ENCODE measurements at places on chromosomes 3 and 15.

- no peak for DNase-seq
Observed at GRCh38 chr15:38002883-38003477, 68.5 kb downstream of the TMCO5A start.

DNA sequence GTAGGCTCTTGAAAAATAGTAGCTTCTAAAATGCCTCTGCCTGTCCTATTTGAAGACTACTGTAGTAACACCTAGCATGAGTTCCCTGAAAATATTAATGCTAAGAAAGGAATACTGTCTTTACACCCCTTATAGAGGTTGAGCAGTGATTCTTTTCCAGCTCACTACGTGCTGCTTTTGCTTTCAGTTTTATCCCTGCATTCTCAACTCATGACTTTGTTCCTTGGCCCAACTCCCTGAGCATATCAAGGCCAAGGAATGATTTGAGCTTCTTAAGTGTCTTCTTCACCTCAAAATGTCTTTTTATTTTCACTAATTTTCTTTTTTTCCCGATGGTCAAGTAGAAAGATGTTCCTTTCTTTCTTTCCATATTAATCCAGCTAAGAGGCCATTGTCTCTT is 16.5 kb upstream of the P2RY13 start:
- DNase-seq: no peak

DNA sequence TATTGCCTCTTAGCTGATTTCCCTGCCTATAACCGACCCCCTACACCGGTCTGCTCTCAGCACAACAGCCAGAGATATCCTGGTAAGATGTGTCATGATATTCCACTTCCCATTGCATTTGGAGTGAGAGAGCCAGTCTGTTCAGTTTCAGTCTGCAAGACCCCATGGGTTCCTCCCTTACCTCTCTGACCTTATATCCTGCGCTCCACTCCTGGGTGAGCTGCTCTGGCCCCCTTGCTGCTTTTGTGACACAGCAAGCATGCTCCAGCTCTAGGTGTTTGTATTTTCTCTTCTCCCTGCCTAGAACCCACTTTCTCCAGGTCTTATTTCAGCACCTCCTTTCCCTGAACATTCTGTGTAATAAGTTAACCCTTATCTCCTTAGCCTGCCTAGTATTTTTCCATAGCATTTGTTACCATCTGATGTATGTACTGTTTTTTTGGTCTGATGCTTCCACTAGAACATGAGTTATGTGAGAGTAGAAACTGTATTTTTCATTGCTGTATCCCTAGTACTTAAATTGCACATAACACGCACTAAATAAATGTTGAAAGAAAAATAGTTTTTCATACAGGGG is 44.2 kb downstream of the CMTM8 start:
- no peak for DNase-seq

GRCh38 chr15:90872486-90873184 is 4.2 kb downstream of the FURIN start:
- no peak for DNase-seq

GRCh38 chr3:171772427-171773056 is 37.7 kb downstream of the PLD1 start:
- peak; percentile 56 for DNase-seq

DNA sequence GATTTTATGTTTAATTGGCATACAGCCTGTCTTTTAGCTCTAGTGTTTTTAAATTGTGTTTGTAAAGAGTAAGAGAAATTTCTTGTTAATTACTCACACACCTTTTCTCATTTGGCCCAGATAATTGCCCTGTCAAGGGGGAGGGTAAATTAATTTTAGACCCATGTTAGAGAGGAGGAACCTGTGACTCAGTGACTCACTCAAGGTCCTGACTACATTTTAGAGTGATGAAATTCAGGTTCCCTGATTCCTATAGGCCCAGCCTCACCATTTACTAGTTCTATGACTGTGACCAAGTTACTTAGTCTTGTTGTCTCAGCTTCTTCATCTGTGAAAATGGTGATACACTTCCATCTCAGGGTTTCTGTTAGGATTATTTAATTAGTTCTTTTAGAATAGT is 125.2 kb upstream of the DPH6 start:
- no peak for DNase-seq

DNA sequence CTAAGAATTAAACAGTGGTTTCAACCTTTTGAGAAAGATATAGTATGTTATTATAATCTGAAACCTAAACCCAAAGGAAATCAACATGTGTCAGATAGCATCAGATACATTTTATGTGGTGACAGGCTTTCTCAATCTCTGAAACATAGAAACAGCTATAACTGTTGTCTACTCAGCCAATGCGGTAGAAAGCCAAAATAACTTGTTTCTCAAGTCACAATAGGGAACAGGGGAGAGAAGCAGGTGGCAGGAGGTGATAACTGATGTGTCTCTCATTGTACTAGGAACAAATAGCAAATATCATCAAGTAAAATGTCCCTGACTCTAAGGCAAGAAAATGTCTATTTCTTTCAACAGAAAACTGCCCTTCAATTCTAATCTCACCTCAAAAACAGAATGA is 38.6 kb downstream of the DENND6A start:
- DNase-seq: no peak

- DNase-seq: no peak
Observed at GRCh38 chr15:28100516-28101195, 1.5 kb upstream of the OCA2 start.

- no peak for DNase-seq
Observed at GRCh38 chr15:73564255-73564654, 68.9 kb downstream of the NPTN start.

DNA sequence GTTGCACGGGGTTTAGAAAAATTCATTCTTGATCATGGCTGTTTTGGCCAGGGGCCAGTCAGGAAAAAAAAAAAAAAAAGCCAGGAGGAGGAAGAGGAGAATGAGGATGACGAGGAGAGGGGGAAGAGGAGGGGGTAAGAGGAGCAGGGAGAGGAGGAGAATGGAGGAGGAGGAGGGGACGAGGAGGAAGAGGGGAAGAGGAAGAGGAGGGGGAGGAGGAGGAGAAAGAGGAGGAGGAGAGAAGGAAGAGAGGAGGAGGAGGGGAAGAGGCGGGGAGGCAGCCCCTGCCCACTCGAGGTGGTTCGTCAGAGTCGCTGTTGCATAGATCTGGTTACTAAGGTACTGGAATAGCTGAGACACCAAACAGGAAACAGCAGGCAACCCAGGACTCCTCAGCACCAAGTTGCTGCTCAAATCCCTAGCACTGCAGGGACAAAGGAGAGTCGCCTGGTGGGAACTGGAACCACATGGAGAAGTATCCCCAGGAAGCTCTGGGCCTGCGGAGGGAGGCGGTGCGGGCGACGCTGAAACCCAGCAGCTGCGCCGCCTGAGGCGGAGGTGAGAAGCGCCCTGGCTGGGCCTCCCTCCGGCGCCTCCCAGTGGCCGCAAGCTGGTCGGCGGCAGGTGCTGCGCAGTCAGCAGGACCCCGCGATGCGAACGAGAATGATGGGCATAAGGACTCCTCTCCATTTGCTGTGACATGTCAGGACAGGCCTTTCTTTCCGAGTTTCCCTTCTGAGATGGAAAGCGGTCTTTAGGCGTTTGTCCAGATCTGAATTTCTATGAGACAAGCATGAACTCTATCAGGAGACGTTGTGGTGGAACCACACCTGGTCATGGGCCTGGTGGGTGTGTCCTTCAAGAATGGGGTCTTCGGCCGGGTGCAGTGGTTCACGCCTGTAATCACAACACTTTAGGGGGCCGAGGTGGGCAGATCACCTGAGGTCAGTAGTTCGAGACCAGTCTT is 17.5 kb downstream of the FAM240A start:
- DNase-seq: peak; percentile 74

- no peak for DNase-seq
Observed at GRCh38 chr3:66037330-66037985, 1.3 kb downstream of the MAGI1 start.

DNA sequence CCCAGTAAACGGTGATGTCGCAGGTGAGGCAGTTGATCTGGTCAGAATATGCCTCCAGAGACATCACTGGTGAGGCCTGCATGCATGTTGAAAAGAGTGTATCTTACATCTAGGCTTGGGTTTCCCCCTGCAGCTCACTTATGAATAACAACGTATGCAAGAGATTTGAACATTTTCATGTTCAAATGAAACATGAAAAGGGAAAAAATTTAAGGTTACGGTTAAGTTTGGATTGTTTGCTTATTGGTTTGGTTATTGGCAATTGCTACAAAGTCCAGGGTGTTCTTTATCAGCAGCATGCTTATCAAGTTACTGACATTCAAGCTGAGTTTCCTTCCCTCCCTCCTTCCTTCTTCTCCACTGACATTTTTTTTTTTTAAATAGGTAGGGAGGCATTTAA is 123.2 kb downstream of the IGF1R start:
- no peak for DNase-seq

DNA sequence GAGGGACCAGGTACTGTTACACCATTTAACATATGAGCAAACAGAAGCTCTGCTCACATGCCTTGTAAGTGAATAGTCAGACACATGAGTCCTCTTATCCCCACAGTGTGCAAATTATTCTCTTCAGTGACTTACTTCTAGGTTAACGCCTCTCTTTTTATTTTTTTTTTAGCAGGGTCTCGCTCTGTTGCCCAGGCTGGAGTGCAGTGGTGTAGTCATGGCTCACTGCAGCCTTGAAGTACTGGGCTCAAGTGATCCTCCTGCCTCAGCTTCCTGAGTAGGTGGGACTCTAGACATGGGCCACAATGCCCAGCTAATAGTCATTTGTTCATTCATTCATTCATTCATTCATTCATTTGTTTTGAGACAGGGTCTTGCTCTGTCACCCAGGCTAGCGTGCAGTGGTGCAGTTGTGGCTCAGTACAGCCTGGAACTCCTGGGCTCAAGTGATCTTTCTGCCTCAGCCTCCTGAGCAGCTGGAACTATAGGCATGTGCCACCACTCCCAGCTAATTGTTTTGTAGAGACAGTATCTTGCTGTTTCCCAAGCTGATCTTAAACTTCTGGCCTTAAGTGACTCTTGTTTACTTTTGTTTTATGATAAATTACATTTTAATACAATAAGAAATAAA is 94.7 kb downstream of the LRRC28 start:
- no peak for DNase-seq

DNA sequence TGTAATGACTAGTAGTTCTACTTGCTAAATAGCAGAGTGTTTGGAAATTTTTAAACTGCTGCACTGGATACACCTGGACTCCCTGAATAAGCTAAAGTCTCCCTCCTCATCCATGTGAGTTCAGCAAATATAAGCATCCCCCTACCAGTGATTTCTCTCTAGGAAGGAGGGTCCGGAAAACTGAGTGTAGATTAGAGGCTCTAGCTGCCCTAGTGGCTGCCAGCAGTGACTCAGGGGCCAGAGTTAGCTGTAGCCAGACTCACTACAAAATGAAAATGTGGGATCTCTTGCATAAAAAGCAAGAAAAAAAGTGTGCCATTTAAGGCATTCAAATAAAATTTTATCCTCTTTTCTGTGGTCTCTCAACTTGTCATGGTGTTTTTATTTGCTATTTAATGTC is 485.0 kb upstream of the ATP11B start:
- DNase-seq: no peak

DNA sequence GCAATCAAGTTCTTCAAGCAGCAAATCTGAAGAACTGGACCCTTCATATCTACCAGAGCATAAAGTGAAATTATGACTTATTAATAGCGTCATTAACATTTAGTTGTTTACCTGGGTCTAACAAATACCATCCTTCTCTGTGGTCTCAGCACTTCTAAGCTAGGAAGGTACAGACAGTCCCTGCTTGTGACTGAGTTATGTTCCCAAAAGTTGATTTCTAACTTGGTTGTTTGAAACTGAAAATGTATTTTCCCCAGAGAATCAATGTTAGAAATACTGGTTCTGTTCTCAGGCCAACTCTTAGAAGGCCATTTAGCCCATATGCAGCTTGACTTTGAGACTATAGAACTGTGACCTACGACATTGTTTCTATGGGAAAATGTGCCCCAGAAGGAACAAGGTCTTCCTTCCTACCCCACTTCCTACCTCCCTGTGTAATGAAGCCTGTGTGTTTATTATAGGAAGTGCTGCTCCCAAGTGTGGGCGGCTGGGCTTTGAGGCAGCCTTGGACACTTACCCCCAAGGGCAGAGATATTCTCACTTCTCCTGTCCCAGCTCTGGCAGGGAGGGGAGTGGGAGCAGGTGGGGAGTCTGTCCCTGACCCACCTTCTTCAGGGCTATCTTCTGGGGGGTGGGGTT is 12.2 kb upstream of the MAPK6 start:
- no peak for DNase-seq

DNA sequence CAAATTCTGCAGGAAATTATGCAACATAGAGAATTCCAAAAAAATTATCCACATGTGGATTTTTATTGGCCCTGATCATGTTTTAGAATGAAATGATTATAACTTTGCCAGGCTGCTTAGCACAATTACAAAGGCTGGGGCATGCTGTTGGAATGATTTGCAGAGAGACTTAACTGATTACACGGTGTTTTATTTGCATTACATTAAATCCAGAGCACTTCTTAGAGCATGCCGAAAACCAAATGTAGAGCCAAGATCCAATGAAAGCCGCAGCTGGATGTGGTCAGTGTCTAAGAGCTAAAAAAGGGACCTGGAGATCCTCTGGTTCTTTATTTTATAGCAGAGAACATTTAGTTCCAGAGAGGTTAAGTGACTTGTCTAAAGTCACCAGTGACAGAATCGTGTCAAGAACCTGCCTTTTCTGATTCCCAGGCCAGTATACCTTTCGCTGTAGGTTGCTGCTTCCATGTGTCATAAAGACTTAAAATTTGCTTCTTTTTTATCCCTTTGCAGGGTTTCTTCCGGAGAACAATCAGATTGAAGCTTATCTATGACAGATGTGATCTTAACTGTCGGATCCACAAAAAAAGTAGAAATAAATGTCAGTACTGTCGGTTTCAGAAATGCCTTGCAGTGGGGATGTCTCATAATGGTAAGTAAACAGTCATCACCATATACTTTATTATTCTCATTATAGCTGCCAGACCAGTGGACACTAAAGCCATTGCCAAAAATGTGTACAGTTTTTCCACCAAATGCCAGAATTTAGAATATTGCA is 92.0 kb upstream of the TSEN2 start:
- DNase-seq: no peak

- no peak for DNase-seq
Observed at GRCh38 chr3:66465034-66465433, 35.8 kb downstream of the LRIG1 start.

DNA sequence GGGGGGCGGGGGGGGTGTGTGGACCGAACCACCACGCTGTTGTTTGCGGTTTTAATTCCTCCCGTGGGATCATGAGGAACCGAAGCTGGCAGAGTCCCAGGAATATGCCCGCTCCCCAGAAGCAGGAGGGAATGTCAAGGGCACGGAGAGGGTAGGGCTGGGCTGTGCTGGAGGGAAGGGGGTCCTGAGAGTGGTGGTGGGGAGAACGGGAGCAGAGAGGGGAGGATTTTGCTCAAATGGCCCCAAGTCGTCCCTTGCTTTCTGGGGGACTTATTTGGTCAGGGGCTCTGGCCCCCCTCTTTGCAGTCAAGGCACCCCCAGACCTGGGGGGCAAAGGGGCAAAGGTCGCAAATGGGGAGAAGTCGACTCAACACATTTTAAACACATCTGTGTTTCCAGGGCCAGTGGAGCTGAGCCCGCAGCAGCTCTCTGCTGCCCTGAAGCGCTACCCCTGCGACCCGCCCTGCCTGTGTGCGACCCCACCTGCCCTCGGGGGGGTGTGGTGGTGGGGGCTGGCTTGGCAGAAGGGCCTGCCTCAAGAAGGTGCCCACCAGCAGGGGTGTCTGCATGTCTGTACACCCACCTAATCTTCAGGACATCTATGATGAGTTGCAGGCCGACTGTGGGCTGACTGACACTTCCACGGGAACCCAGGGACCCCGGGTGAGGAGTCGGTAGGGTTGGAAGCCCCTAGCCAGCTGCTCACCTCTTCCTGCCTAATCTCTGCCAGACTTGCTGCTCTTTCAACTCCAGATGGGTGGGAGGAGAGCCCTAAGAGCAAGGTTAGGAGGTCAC is 602 bp upstream of the ATP2B2 start:
- DNase-seq: no peak

Measured in mesothelial cell of epicardium (in vitro differentiated cells).